ENCODE measurements at places on chromosomes 13 and 19. TPM values are rescaled to one million over a fixed set of nuclear protein-coding genes. Genes with fewer than 3 reads are reported as not detected.

GRCh38 chr13:83232626-83233025, 649.6 kb downstream of the SLITRK1 start:
- no peak for DNase-seq

- no peak for DNase-seq
Measured at GRCh38 chr19:47848823-47849473, 10.1 kb upstream of the TPRX2 start.

DNA sequence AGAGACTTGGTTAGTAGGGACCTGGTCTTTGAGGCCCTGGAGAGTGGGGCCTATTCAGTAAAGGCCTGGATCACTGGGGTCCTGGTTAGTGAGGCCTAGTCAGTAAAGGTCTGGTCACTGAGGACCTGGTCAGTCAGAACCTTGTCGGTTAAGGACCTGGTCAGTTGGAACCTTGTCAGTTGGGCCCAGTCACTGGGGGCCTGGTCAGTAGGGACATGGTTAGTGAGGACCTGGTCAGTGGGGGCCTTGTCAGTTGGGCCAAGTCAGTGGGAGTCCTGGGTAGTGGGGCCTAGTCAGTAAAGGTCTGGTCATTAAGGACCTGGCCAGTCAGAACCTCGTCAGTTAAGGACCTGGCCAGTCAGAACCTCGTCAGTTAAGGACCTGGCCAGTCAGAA, 43.2 kb upstream of the TPM4 start:
- DNase-seq = no peak

Gene CD22
- 972 TPM for total RNA-seq

DNA sequence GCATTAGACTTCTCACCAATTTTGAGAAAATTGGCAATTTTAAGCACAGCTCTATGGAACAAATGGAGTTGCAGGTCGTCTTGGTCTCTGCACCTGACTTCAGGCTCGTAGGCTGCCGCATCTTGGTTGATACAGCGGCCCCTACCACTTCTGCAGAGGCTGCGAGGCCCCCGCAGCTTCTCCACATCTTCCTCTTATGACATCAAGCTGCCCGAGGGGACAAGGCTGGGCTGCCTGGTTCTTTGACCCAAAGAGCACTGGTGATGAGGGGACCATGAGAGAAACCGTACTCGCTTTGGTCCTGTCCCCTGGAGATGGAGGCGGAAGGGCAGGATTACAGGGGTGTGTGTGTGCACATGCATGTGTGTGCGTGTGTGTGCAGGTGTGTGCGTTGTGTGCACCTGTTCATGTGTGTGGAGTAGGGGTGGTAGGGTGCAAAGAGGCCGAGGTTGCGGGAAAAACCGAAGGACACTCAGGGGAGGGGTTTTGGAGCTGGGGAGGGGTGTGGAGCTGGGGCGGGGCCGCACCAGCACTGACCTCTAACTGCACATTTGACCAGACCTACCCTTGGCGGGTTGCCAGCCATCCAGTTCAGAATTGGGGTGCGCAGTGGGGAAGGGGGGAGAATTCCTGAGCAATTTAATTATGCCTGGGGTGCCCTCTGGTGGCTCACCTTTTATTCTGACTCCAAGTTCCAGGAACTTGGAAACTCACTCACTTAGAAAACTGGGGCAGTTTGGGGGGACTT, 65.1 kb upstream of the ARHGEF7 start:
- no peak for DNase-seq

- DNase-seq = peak; percentile 12
Measured at GRCh38 chr19:3360421-3361383, 5.7 kb upstream of the NFIC start.

DNA sequence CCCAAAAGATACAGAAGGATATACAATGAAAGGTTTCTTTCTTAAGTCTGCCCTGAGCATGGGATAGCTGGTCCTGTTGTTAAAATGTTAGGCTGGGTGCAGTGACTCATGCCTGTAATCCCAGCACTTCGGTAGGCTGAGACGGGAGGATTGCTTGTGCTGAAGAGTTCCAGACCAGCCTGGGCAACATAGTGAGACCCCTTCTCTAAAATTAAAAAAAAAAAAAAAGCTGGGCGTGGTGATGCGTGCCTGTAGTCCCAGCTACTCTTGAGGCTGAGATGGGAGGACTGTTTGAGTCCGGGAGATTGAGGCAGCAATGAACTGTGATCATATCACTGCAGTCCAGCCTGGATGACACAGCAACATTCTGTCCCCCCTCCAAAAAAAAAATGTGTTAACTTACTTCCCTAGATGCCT, 52.5 kb upstream of the SHKBP1 start:
- DNase-seq = no peak

DNA sequence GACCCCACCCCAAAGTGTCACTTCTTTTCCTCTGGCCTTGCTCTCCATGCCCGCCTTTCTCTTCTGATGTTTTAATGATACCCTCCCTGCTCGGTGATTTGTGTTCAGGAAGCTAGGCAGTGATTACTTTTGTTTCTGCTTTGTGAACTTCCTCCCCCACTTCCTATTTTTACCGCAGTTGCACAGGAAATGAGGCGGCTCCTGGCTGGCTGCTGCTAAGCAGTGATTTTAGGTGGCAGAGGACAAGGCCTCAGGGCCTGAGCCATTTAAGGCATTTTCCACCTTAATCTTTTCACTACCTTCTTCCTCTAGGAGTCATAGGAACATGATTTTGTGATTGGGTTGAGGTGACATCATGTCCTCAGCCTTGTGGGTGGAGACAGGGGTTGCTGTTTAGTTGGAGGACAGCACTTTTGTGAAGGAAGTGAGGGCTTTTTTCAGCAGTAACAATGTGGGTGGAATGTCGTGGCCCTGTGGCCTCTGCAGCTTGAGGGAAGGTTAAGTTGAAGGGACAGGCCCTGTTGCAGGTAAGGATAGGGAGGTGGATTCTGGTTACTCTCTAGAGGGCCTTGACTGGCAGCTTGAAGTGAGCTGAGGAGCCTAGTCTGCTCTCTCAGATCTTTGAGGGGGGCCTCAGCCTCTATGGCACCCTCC, 15.7 kb downstream of the GARRE1 start:
- peak; percentile 89 for DNase-seq

Gene LILRA1
- total RNA-seq = not detected

GRCh38 chr13:44744880-44745633, 168.9 kb upstream of the TSC22D1 start:
- no peak for DNase-seq

Gene MBD3L2
- not detected for total RNA-seq

Gene PLIN5
- total RNA-seq = 2.2 TPM

GRCh38 chr19:17045907-17046502, 19.4 kb upstream of the CPAMD8 start:
- no peak for DNase-seq

Gene VWA8
- total RNA-seq = 31.5 TPM

Gene NUFIP1
- total RNA-seq = 11.3 TPM

Gene NKPD1
- 1.0 TPM for total RNA-seq

Gene WTIP
- 1.5 TPM for total RNA-seq
